ENCODE measurements at places on chromosomes 2 and 18.
A peak's percentile ranks its signal among the peaks of the same experiment; 100 is the strongest.

DNA sequence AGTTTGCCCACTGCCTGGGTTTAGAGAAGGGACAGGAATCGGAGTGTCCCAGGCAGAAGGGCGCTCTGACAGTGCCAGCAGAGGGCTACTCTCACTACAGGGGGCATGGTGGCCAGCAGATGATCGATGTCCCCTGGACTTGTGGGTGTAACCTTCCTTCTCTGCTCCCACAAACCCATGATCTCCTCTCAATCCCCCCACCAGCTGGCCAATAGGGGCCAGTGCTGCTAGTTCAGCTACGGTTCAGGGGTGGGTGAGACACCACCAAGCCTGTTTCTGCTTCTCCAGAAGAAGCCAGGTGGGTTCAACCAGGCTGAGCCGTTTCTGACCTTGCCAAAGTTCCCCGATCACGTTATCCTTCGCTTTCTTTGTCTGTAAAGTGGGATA lies 1.3 kb downstream of the NPPC start:
- no peak for DNase-seq

- DNase-seq, result no peak
These were observed 96.2 kb upstream of the SNTG2 start for GRCh38 chr2:854460-854859.

GRCh38 chr2:217650229-217650628 lies 352.6 kb downstream of the TNS1 start:
- DNase-seq, result no peak

- DNase-seq, result no peak
These were observed 53.6 kb downstream of the DDX1 start for GRCh38 chr2:15645300-15645699.

DNA sequence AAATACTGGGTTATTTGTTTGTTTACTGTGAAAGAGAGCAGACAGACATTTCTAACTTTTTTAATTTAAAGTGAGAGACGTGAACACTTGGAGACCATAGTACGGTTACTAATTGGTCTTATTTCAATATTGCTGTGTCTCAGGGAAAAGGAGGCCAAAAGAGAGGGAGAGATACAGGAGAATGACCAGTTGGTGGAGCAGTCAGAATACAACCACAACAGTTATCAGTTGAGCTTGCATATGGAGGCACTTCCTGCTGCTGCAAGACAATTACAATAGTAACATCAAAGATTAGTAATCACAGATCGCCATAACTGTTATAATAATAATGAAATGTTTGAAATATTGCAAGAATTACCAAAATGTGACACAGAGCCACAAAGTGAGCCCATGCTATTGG lies 58.2 kb downstream of the TWSG1 start:
- no peak for DNase-seq

- no peak for DNase-seq
These were observed 158.2 kb downstream of the C1D start for GRCh38 chr2:67904566-67904965.

DNA sequence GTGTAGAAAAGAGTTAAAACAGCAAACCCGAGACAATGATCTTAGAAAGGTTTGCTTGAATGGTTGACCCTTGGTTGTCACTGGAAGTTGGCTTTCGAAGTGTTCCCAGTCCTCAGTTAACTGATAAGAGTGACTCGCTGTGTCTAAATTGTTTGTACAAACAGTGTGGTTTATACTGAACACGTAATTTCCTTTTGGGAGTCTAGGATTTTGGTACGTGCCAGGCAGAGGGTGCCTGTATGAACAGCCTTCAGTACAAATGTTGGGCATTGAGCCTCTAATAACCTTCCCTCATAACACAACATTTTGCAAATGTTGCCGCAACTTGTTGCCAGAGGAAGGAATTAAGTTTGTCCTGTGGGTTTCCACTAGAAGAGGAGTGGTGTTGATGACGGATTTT lies 95.8 kb upstream of the DPP10 start:
- no peak for DNase-seq

DNA sequence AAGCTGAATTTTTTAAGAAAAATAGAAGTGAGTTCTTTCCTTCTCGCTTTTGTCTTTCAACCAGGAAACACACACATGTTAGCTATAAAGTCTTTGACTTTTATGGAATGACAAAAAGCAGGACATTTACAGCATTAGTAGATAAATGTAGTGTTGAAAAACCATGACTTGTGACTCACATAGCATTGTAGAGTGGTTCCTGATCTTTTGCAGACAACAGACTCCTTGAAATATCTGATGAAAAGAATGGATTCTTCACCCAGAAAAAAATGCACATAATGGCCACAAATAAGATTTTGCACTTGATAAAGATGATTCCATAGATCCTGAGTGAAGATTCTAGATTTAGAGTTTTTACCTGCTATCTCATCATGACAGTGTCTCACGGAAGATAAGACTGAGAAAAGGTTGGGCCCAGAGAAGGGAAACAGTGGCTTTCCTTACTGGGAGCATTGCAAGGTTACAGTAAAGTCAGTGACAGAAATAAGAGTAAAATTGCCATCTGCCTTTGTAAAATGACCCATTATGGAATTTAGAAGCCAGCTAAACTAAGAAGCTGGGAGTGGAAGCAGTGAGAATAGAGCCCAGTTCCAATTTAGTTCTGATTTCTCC lies 14.0 kb downstream of the SMARCAL1 start:
- no peak for DNase-seq

- no peak for DNase-seq
These were observed 707 bp downstream of the KRCC1 start for GRCh38 chr2:88054782-88055370.

DNA sequence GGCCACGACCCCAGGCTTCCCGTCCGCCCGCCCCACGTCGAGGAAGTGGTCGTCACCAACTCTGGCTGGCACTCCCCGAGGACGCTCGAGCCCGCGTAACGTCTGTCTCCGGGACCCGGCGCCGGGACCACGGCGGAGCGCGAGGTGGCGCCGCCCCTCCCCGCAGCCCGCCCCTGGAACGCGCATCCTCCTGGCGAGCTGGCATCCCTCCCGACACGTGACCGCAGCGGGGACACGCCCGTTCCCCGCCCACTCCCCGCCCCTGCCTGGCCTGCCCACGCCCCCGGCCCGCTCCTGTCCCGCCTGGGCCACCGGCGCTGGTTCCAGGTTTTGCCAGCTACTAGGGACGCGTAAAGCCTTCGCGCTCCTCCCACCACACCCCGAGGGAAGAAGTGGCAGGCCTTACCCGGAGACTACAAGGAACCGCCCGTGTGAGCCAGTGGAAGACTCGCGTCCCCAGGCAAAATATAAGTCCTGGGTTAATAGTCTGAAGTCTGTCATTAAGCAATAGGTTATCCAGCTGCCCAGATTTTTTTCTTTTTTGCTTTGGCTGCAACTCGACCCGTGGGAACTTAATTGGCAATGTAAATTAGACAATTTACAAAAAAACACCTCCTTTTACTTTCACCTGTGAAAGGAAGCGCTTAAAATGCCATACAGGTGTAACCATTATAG lies at the start of gene OSBPL1A:
Gene OSBPL1A, minus strand, starts transcription at position 131 of the 675 bp plus-strand sequence. CDS start 20,291 bp downstream, outside the sequence.
- DNase-seq, result peak; percentile 66

DNA sequence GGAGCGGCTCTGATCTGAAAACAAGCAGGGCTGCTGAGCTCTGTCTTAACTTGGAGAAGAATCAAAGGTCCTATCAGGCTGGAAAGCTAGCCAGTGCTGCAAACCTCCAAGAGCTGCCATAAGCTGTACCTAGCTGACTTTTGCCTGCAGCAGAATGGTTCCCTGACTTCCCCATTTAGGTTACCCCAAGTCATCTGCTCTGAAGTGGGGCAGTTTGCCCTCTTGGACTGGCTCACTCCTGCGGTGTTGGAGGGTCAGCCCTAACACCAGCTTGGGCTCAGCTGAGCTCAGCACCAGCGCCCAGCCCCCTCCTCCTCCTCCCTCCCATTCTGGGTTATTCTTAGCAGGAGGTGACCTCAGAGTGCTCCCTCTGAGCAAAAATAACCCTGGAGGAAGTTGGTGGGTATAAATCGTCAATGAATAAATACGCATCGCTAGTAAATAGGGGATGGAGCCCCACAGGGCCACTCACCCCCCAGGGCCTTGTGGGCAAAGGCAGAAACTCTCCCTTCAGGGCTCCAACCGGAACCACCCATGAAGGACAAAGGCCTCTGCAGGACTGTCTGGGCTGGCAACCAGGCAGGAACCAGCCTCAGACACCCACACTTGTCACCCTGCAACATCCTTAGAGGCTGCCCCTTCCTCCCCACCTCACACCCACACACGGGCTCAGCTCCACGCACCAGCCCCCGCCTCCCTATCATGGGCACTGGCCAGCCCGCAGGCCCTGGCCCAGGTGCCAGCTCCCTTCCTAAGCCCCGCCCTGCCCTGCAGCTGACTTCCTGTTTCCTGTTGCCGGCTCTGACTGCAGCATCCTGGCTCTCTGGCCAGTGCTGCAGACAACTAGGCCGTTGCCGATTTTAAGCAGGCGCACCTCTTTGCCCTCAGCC lies 46.9 kb downstream of the DNMT3A start:
- DNase-seq, result peak; percentile 85

DNA sequence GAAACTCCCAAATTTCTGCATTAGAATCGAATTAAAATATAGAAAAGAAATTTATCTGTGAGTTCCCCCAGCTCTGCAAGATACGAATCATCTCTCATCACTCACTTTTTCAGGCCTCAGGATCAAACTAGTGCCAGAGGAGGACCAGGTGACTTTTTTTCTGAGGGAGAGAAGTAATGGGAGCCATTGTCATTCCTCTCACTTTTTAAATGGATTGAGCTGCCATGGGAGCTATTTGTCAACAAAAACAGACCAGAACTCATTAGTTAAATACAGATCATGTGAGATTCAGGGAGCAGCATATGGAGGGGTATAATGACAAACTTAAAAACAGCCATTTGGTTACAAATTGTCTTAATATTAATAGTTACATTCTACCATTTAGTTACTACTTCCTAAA lies 594.4 kb downstream of the DPP10 start:
- DNase-seq, result no peak

- no peak for DNase-seq
These were observed 69.2 kb upstream of the HNRNPA3 start for GRCh38 chr2:177143444-177143843.

DNA sequence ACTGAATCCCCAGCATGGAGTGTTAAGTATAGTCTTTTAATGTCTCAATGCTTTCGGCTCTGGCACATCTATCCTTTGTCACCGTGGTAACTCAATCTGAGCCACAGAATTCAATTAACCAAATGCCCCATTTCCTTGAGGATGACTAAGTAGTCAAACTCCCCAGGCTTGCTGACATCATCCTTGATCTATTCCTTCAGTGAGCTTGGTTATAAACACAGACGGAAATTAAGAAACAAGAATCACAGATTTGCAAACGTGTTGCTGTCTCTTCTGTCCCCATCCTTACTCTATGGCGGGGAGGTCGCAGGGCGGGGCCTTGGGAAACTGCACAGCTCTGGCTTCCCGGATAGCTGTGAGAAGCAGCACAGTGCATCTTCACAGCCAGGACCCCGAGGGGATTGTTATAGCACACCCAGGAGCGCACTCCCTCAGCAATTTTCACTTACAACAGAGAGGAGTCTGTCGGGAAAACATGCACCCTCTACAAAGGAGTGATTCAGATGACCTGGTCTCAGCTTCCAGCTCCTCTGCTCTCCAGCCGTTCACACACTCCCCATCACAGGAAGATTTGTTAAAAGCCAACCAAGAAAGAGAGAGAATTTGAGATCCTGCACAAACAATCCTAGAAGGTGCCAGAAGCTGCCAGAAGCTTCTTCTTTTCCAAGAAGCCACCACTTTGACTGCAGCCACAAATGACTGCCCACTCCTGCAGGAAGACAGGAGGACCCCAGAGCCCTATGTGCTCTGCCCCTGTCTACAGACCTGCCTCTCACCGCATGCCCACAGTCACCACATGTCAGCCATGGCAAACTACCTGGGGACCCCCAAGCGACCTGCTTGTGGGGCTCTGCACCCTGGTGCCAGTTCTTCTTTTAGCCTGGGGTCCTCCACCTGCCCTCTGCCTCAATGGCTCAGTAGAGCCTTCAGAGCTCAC lies 44.9 kb upstream of the YWHAQ start:
- no peak for DNase-seq

- DNase-seq, result no peak
These were observed 47.0 kb downstream of the COL4A4 start for GRCh38 chr2:227117027-227117426.

GRCh38 chr2:45943219-45944044 lies 292.0 kb downstream of the PRKCE start:
- no peak for DNase-seq

GRCh38 chr18:73752965-73753364 lies 394.7 kb downstream of the FBXO15 start:
- DNase-seq, result no peak

DNA sequence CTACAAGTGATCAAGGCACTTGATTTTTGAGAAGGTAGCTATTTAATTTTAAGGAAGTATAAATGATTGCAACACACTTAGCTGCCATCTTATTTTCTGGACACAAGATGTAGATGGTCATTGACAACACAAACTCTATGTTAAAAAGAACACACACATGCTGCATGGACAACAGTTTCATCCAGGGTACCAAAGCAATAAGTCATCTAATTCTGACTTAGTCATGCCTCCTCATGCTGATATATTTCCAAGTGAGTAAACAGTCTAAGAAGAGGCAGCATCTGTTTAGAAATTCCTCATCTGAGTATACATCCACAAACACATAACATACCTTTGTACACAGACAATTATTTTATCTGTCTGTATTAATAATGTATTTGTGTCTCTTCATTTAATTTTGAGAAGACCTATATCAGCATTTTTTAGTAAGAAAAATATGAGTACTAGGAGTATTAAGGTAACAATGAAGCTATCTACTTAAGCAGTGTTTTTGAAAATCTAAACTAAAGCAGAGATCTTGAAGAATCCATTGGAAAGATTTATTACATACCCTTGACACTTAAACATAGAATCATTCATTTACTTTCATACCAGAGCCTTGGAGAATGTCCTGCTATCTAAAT lies 84.9 kb downstream of the SCN1A start:
- no peak for DNase-seq
